ENCODE measurements at places on chromosomes 6 and 20.
A peak's percentile ranks its signal among the peaks of the same experiment; 100 is the strongest.

DNA sequence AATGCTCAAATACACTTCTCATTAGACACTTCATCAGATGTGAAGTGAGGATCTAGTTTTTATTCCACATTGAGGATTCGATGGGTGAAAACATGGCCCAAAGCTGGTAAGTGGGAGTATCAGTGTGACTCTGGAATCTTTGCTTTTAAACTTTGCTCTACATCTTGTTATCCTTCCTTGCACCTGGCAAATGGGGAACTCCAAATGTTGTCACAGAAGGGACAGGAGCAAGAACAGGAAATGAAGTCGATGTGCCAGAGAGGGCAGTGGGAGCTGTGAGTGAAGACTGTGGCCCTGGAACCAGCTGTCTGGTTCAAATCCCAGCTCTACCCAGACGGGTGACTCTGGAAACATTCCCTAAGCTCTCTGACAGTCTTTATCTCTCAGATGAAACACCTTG, 86.7 kb upstream of the AGPAT4 start:
- DNase-seq: no peak

DNA sequence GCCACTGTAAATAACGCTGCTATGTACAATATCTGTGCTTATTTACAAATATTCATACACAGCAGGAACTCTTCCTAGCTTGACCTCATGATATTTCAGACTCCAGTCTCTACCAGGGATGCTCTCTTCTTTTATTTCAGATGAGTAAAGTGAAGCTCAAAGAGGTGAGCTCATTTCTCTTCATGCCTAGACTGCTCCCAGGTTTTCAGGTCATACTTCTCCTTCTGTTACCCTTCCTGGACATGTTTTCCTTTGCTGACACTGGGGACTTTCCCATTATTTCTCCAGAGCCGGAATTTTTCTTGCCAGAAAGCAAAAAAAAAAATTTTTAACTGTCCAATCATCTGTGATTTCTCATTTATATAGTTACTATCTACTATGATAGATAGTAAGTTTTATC, 147.2 kb upstream of the DST start:
- DNase-seq: no peak

GRCh38 chr20:56776345-56776744, 147.2 kb downstream of the TFAP2C start:
- DNase-seq: no peak

GRCh38 chr6:136201732-136202131, 48.4 kb downstream of the MTFR2 start:
- DNase-seq: no peak

GRCh38 chr6:11494786-11495564, 42.6 kb upstream of the TMEM170B start:
- DNase-seq: no peak

DNA sequence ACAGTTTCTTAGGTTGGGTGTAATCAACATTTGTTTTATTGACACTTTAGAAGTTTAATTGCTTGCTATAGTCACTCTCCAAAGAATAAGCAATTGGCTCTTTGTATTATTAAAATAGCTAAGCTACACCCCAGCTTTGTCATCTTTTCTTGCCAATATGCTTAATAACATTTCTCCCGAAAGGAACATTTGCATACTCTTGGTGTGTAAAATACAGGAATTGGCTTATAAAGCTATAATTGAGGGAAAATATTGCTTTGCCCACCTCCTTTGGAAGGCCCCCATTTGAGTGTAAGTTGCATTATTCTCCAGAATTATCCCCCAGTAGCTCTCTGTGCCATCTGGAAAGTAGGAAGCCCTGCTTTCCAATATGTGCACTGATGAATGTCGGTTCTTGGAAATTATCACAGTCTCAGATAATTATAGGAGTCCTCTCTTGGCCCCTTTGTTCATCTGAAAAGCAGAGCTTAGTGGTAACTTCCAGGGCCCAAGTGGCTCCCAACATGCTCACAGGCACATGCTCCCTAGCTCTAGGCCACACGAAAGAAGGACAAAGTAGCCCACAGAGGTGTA, 92.4 kb upstream of the B3GAT2 start:
- DNase-seq: no peak

DNA sequence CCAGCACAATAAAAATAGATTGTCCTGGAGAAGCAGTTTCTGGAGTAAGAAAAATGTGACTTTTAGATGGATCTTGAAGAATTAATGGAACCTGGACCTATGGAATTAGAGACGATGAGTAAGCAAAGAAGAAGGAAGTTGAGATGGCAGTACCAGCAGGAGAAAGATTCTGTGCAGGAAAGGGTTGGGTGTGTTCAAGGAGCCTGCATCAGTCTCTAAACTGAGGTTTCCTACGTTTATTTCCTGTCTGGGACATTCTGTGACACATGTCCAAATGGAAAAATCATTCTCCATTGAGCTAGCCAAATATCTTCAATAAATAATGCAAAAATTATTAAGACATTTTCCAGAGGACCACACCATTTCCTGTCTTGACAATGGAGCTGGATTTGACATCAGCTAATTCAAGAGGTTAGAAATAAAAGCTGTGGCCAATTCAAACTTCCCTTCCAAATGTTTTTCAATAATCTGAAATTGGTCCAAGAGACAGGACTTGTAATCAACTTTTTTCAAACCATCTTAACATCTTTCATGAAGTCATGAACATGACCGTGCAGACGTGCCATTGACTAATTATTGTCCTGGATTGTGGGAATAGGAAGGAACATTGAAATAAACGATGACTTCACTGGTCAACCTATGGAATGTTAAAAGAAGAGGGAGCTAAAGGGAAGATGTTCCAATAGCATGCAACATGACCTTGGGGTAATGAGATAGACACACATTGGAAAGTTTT, 198.3 kb downstream of the ZNF217 start:
- DNase-seq: no peak

- no peak for DNase-seq
Observed at GRCh38 chr20:47173596-47174216, 182.8 kb downstream of the ZMYND8 start.

GRCh38 chr6:30641048-30641447, 5.9 kb upstream of the C6orf136 start:
- no peak for DNase-seq

DNA sequence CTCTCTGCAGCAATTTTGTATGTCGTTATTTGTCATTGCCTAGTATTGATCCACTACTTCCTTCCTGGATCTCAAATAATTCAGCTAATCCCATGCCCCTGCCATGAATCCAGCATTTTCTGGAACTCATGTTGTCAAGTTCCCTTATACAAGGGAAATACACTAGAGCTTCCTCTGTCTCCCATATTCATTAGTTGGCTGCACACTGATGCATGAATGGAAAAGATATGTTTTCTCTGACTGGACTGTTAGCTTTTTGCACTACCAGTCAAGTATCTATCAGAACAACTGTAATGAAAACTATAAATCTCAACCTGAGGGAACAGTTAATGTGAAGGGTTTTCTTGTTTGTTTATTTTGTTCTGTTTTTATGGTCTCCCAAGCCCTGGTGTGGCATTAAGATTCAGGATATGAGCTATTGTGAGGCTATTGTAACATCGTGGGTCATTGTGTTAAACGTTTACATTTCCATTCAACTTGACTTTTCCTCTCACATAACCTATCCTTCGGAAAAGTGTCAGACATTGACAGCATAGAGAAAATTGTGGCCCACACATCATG, 102.5 kb upstream of the FAM8A1 start:
- DNase-seq: no peak

GRCh38 chr6:160990847-160991405, 643 bp upstream of the MAP3K4 start:
- DNase-seq: no peak

DNA sequence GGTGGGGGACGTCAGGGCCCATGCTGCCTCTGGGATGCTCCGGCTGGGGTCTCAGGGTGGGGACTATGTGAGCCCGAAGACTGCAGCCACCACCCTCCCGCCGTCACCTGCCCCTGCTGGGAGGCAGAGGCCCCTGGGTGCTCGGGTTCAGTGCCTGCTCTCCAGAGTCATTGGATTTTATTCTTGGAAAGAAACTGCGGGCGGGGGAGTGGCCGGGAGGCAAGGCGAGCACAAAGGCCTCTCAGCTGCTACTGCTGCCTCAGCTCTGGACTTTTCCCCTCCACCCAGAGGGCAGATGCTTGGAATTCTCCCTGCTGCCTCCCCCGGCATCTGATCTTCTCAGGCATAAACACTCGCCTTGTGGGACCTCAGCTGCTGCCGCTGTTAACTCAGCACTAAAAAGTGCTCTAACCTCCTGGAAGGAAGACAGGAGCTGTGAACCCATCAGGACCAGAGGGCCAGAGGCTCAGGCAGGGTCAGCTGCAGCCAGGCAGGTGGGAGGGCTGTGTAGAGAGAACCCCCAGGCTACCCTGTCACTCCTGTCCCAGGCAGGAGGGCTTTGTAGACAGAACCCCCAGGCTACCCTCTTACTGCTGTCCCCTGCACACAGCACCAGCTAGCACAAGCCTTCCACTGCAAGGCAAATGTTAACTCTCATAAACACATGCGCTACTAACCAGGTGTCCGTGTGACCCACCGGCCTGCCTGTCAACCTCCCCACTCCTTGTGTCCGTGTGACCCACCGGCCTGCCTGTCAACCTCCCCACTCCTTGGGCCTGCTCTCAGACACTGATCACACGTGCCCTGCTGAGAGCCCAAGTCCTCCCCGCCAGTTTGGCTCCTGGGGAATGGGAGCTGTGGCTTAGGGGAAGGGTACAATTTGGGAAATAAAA, 9.4 kb upstream of the FRMD1 start:
- DNase-seq: no peak

DNA sequence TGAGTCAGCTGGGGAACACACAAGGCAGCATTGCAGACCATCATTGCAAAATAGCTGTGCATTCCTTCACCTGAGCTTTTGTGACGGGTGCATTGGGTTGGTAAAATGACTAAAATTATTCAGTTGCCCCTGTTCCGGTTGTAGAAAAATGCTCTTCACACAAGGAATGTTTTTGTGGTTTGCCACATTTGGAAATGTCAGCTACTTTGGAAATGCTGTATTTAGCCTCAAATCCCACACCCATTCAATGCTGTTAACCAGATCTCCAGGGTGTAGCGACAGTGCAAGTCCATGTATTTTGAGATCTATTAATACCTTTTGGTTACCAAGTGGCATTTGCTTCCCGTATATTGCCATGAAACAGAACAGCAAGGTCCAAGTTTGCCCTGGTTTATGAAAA, 201.2 kb downstream of the FOXA2 start:
- DNase-seq: no peak

DNA sequence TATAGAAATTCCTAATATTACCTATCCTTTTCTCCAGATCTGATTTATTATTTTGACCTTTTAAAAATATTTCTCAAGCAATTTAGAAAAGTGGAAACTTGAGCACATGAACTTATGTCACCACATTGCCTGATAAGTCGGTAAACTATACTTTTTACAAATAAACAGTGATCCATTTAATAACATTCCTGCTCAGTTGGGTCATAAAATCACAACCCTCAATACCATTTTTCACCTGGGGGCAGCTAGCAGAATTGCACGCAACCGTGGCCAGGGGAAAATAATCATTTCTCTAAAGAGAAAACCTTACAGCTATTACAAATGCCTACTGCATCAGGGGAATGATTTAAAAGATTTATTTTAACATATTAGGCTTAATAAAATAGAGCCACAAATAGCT, 614.5 kb downstream of the PHF3 start:
- no peak for DNase-seq

GRCh38 chr6:43709654-43710303, 22.2 kb upstream of the MRPS18A start:
- no peak for DNase-seq

- DNase-seq: no peak
Observed at GRCh38 chr6:166527849-166528248, 58.6 kb downstream of the RAMACL start.

GRCh38 chr20:10921491-10922010, 247.8 kb upstream of the JAG1 start:
- DNase-seq: no peak

GRCh38 chr20:6579824-6580223, 187.7 kb upstream of the BMP2 start:
- DNase-seq: no peak

DNA sequence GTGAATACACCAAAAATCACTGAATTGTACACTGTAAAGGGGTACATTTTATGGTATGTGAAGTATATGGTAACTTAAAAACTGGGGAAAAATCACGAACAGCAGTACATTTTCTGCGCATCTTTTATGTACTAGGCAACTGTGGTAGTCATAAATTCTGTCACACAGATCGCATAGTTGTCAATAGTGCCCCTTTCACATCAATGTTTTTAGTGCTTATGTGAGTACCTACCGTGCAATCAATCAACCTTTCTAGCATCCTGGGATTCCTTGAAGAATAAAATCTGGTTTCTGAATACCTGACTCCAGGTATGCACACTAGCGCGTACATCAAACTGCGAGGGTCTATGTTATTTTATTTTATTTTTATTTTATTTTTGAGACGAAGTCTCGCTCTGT, 637 bp upstream of the RPF2 start:
- DNase-seq: no peak

DNA sequence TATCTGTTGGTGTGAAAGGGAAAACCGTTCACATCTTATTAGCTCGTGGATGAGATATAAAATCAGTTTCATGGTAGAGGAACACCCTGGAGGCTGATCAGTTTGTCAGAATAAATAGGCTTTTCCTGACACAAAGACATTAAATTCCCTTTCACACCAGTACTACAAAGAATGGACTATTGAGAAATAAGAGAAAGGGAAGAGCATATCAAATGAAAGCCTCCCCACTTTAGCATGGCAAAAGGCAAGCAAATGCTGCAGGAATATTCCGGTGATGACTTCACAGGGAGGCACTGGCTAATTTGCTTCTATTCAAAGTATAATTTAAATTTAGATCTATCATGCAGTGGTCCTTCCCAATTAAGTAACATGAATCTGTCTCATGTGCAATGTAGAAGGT, 115.9 kb upstream of the AGPAT4 start:
- no peak for DNase-seq

DNA sequence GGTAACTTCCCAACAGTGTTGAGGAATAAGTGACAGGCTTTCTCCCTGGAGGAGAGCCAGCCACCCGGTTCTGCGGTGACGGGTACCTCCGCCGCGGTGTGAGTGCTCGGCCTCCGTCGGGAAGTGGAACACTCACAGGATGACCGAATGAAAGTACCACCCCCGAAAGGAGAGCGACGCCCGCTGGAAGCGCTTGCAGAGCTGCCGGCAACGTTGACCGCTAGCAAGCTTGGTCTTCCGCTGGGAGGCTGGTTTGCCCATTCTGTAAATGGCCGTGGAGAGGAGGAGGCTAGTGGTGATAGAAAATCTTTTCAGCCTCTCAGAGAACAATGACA, 614 bp upstream of the TMEM242 start:
- DNase-seq: peak; percentile 12

GRCh38 chr20:24745617-24746350, 203.3 kb upstream of the CST7 start:
- DNase-seq: no peak

GRCh38 chr6:3749977-3750316, 1.6 kb downstream of the PXDC1 start:
- no peak for DNase-seq

DNA sequence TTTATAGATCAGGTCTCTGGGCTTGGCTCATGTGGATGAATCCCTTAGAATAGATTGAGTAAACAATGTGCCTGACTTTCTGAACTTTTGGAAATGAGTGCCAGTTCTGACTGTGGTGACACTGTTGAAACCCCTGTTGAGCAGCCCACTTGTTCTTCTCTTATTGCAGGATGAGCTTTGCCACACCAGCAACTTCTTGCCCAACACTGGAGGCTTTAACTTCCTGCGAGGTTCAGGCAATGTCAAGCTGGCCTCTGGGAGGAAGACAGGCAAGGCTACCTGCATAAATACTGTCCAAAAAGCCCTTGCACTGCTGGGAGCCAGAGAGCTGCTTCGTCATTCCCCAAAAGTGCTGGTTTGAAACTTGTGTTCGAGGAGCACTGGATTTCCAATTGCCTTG, 32.8 kb upstream of the SMIM8 start:
- no peak for DNase-seq

All from stimulated activated CD8-positive, alpha-beta memory T cell treated with anti-CD3 and anti-CD28 coated beads, Interleukin-2, amount 100 ng/mL, for 48 hours (primary cell).